ENCODE measurements at places on chromosomes 2 and 18. TPM values are rescaled to one million over a fixed set of nuclear protein-coding genes. Genes with fewer than 3 reads are reported as not detected.

ILKAP gene
- 35.7 TPM for total RNA-seq

RASGRP3 gene
- total RNA-seq: 1.9 TPM

DNAJC5G gene
- total RNA-seq: not detected

GRCh38 chr2:190986221-190986953 is 27.6 kb downstream of the STAT1 start:
- no peaks in the 10 kb centered on the region for H3K4me1 ChIP-seq
- DNase-seq: no peak

DNA sequence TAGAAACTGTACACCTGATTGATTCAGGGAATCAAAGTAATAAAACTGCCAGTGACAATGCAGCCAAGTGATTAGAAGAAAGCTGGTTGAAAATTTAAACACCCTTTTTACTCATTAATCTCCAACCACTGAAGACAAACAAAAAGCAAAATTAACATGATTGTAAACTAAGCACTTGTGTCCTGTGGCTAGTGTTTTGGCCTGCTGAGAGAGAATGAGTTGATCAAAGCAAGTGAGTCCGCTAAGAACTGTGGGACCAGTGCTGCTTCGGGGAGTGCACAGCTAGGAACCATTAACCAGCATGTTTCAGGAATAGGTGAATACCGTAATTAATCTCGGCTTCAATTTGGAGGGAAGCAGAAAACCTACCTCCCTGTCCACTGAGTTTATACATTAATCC is 13.6 kb upstream of the PAPOLG start:
- H3K4me1 ChIP-seq: no peaks in the 10 kb centered on the region
- H3K4me3 ChIP-seq: no peak overlapping the region
- no peaks in the 10 kb centered on the region for H3K36me3 ChIP-seq
- H3K27me3 ChIP-seq: no peaks in the 10 kb centered on the region
- H3K27ac ChIP-seq: no peak overlapping the region

DNA sequence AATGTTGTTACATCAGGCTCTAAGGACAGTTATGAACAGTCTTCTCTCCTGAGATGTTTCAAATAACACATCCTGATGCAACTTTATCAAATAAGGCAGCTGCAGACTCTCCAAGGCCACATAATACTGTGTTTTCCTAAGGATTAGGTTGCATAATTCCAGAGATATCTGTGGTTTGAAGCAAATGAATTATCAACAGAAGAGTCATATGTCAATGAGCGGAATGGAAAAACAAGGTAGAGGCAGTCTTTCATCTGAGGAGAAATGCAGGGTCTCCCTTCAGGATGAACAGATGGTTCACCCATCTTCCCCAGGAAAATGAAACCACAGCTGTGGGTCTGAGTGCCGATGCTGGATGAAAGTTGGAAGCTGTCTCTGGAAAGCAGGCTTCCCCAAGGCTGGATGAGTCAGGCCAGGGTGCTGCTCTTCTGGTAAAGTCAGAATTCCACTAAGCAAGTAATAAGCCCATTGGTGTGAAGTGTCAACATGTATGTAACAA is 22.2 kb downstream of the LYG1 start:
- H3K4me3 ChIP-seq: no peak overlapping the region
- H3K4me1 ChIP-seq: no peaks in the 10 kb centered on the region
- H3K27ac ChIP-seq: no peak overlapping the region
- DNase-seq: no peak
- H3K27me3 ChIP-seq: no peaks in the 10 kb centered on the region
- H3K36me3 ChIP-seq: no peaks in the 10 kb centered on the region

- H3K4me3 ChIP-seq: no peak overlapping the region
- H3K27me3 ChIP-seq: no peaks in the 10 kb centered on the region
- no peaks in the 10 kb centered on the region for H3K4me1 ChIP-seq
- H3K27ac ChIP-seq: no peak overlapping the region
- DNase-seq: no peak
Observed at GRCh38 chr18:24039671-24040070, 25.1 kb downstream of the TTC39C start.

- no peak overlapping the region for H3K4me3 ChIP-seq
- no peaks in the 10 kb centered on the region for H3K4me1 ChIP-seq
- peak; percentile 52 for DNase-seq
Observed at GRCh38 chr2:216491793-216492596, 6.6 kb upstream of the RPL37A start.

GRCh38 chr2:219551441-219552381 is 7.9 kb downstream of the TMEM198 start:
- no peaks in the 10 kb centered on the region for H3K27me3 ChIP-seq
- H3K4me1 ChIP-seq: peaks cover 16% of the 10 kb centered on the region
- H3K4me3 ChIP-seq: peak overlapping the region; percentile 51
- H3K36me3 ChIP-seq: no peaks in the 10 kb centered on the region
- DNase-seq: no peak
- H3K27ac ChIP-seq: peak overlapping the region; percentile 77

- no peaks in the 10 kb centered on the region for H3K4me1 ChIP-seq
- DNase-seq: no peak
- no peak overlapping the region for H3K27ac ChIP-seq
- H3K27me3 ChIP-seq: no peaks in the 10 kb centered on the region
- no peak overlapping the region for H3K4me3 ChIP-seq
- H3K36me3 ChIP-seq: no peaks in the 10 kb centered on the region
Observed at GRCh38 chr2:10193851-10194820, 71.6 kb downstream of the RRM2 start.
